C1 segment of cervical spinal cord (tissue), 14 donors: ENCODE measurements at places on chromosomes 2 and 18.
A peak's percentile ranks its signal among the peaks of the same experiment; 100 is the strongest.

GRCh38 chr2:98367721-98368120 lies 21.5 kb downstream of the CNGA3 start:
- no peak for DNase-seq

- DNase-seq, result no peak
Measured at GRCh38 chr2:423479-423878, 135.6 kb upstream of the ALKAL2 start.

DNA sequence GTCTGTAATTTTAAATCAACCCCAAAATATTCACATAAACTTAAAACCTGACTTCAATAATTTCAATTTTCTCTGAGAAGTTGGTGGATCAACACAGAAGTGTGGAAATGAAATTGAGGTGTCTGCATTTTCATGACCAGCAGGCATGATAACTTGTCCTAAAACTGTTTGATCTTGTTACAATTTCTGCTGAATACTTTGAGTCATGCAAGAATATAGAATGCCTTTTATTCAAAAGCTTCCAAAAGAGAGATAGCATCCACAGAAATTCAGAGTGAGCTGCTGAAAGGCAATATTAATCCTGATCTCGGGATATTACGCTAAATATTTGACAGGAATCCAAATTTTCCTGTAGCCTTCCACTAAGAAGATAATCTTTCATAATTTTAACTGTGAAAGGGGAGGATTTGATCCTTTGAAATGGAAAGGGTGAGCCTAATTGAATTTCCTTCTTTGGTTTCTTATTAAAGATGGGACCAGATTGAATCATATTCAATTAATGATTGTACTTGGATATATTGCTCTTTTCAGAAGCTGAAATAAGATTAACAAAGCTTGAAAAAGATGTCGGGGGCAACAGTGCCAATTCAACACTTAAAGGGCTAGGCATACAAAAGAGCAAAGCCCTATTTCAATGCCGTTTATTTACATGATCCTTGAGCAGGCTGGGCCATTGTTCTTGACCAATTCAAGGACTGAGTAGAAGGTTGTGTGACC lies 129.3 kb downstream of the NCKAP5 start:
- no peak for DNase-seq

- no peak for DNase-seq
Measured at GRCh38 chr2:110662560-110662959, 15.3 kb downstream of the BUB1 start.

GRCh38 chr2:197239434-197239833 lies 71.1 kb downstream of the ANKRD44 start:
- DNase-seq, result no peak

DNA sequence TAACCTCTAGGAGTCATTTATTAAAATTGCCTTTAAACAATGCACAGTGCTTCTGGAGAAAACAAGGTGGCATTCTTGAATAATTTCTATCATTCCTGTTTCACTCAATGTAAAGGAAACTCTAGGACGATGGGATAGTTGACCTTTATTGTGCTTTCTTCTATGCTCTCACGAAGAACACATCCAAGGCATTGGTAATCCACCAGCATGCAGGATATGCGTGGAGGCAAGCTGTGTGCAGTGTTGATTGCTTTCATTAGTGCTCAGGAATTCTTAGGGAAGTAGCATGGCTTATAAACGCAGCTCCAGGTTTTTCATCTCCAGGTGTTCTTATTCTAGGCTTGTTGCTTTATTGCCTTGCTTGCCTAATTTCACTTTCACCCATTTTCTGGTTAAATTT lies 58.4 kb upstream of the CAVIN2 start:
- DNase-seq, result no peak

- DNase-seq, result no peak
Measured at GRCh38 chr18:49865401-49865800, 52.1 kb upstream of the ACAA2 start.

DNA sequence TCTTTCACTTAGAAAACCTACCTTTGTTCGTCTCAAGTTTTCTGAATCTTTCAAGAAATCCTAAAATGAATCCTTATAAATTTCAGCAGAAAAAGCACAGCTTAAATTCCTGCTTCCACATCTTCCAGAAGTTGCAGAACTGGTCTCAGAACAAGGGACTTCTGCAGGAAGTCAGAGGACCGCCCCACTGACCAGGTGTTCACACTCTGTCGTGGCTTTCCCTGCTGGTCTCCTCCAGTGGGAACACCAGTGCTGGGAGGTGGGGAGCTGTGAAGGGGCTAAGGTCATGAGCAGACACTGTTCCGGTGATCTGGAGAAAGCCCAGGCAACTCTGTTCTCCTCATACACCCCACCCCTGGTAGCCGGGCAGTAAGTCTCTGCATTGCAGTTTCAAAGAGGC lies 3.5 kb downstream of the FAM110C start:
- DNase-seq, result no peak

- DNase-seq, result no peak
Measured at GRCh38 chr2:238895361-238895882, 47.5 kb downstream of the TWIST2 start.

DNA sequence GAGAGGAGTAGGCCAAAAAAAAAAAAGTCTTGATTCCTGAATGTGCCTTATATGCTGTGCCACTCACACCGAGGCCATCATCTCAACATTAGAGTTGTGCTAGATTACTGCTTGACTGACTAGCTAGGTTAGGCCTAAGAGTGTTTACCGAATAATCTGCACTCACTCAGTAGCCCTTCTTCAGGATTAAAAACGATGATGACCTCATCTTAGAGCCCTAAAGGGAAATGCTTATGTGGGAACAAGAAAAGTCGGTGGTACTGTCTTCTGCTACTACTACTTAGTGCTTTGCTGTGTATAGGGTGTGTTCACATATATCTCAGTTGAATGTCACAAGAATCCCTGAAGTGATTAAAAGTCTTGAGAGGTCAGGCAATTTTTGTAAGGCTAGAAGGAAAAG lies 54.3 kb downstream of the THOC1 start:
- no peak for DNase-seq

- no peak for DNase-seq
Measured at GRCh38 chr2:177207101-177207500, 5.5 kb upstream of the HNRNPA3 start.

DNA sequence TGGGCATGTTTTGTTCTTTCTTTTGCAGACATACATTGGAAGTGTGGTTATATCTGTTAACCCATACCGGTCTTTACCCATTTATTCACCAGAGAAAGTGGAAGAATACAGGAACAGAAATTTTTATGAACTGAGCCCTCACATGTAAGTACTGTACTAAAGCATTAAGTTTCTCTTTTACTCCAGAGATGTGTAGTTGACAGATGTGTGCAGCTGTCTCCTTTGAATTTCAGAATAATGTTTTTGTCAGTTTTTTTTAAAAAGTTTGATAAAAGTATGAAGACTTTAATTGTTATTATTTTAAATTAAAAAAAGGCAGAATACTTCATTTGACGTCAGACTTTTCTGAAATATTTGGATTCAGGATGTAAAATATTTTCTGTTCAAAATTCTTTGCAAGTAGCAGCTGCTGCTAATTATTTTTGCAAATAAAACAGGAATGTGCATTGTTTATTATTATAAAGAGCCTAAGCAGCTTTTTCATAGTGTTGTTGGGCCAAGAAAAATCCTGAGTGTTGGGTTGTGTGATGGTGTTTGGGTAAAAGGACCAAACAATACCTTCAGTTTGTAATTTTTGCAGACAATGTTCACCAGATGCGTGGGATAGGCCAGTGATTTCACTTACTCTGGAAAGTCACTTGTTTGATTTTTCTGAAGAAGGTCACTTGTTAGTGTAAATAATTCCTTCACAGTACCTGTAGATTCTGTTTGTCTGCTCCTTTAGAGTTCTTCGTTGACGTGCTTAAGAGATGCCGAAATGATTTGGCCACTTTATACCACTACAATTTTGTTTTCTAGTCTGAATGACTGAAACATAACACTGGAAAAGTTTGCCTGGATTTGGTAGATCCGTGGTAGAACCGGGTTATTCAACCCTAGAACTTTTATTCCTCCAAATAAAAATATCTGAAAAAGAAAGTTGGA lies 51.1 kb downstream of the MYO1B start:
- DNase-seq, result no peak

- DNase-seq, result no peak
Measured at GRCh38 chr2:152568531-152568930, 148.7 kb downstream of the PRPF40A start.

- peak; percentile 53 for DNase-seq
Measured at GRCh38 chr2:121095257-121096080, 189.5 kb downstream of the TFCP2L1 start.

- no peak for DNase-seq
Measured at GRCh38 chr2:200380091-200380561, 73.6 kb downstream of the SPATS2L start.

GRCh38 chr2:40820319-40820718 lies 368.4 kb upstream of the SLC8A1 start:
- DNase-seq, result no peak

GRCh38 chr18:12034241-12035100 lies 53.2 kb downstream of the IMPA2 start:
- no peak for DNase-seq

DNA sequence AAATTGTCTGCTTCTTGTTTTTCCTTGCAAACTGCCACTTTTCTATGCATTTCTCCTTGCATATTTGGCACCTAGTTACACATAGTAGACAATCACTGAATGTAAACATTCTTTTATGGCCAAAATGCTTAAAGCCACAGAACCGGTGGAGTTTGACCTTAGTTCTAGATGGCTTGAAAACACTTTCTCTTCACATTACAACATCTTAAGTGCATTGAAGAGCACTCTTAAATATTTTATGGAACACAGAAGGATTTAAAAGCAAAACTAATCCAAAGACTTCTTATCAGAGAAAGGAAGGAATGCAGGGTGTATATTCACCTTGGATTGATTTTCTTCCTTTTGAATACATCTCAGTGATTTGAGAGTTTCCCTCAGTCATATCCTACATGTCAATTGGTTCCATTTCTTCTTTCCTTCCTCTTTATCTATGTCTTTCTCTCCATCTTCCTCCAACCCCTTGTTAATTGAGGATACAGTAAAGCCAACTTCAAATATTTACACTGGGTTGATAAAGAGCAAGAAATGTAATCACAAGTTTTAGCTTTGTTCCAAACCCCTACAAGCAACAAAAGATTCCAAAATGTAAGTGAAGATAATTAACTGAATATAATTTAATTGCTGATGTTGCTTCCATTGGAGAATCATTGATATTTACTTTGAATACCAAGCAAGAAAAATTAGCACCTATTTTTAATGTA lies 548.0 kb downstream of the CNTNAP5 start:
- no peak for DNase-seq

GRCh38 chr2:219247678-219248642 lies 2.7 kb downstream of the STK16 start:
- DNase-seq, result no peak

DNA sequence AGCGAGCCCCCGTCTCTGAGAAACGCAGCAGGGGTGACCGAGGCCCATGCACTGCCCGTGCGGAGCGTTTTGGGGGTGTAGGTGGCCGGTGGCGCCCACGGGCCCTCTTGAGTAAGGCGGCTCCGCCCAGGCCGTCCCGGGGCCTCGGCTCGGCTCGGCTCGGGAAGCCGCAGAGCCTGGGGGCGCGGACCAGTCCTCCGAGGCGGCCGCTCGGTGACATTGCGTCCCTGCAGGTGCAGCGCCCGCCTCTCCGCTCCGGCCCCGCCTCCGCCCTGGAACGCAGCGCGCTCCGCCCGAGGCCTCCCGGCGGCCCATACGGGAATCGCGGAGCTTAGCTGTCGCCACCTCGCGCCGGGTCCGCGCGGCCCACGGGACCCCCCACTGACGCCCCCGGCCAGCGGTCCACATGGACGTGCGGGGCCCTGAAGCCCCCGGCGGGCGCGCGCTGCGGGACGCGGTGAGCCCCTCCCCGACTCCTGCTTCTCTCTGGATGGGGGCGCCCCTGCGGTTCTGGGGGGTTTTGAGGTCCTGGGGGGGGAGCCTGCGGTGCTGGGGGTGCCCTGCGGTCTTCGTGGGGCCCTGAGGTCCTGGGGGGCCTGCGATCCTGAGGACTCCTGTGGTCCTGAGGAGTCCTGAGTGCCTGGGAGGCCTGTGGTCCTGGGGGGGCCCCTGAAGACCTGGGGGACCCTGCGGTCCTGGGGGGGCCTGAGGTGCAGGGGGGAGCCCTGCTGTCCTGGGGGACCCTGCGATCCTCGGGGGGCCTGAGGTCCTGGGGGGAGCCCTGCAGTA lies at the start of gene HSBP1L1:
Gene HSBP1L1, plus strand, starts transcription at position 314 of the 789 bp plus-strand sequence. Its CDS starts 93 bp downstream, at position 407.
- no peak for DNase-seq

- no peak for DNase-seq
Measured at GRCh38 chr18:54090856-54091255, 133.6 kb downstream of the MBD2 start.

DNA sequence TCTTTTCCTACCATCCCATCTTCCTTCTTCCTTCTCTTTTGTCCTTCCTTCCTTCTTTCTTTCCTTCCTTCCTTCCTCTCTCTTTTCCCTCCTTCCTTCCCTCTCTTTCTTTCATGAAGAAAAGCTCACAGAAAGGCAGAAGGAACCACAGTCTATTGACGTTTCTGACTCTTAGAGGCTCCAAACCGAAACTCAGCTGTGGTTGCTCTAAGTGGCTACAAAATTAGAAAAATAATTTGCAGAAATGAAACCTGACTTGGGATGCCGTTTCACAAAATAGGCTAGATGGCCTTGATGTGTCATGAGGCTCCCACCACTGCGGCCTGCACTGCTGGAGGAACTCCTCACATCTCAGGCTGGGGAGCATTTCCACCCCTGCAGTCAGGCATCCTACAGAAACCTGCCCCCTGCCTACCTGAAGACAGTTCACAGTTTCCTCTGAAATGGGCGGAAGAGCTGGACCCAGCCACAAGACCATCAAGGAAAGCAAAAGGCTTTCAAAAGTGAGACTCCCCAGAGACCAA lies 165.6 kb downstream of the SMAD7 start:
- no peak for DNase-seq

- DNase-seq, result no peak
Measured at GRCh38 chr2:133063775-133064174, 393.8 kb upstream of the LYPD1 start.

DNA sequence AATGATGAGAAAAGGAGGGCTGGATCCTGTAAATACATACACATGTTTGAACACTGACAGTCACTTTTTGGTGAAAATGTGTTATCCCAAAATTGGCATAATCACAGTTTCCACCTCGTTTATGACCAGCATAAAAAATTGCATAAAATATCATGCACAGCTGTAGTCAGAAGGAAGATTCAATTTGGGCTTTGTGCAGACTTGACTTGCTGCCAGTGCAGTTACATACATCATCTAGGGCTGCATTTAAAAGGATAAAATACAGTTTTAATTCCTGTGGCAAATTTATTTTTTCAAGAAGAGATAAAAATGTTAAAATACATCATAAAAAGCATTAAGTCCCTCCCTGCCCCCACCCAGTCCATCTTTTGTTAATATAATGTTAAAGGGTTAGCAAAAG lies 103.8 kb downstream of the VWC2L start:
- DNase-seq, result no peak

DNA sequence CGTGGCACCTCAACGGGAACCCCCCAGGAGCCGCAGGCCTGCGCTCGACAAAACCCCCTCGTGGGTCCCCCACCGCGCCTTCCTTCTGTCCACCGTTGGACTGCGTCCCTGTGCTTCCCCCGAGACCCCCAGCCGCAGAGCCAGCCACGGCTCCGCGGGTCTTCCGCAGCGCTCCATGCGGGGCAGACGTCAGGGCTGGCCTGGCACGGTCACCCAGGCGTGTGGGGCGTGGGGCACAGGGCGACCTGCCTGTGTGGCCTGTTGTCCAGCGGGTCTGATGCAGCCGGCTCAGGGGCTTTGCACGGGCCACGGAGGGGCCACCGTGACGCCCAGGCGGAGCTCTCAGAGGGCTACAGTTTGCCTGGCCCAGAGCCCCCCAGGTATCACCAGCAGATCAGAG lies 11.0 kb downstream of the NFATC1 start:
- DNase-seq, result no peak
